ENCODE measurements at places on chromosomes 5 and 9.

DNA sequence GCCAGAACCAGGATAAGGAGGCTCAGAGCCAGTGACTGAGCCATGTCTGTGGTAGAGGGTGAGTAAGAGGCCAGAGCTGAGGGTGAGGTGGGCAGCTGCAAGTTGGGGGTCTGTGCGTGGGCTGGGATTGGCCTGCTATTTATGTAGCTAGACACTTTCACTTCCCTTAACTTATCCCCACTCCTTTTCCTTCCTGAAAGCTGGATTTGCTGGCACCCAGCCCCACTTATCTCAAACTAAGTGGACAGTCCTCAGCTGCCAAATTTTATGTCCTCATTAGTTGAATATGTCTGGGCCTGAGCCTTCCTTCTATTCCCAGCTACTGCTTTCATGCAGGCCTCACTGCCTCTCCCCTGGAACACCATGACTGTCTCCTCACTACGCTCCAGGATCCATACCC is at the start of gene CCL21:
Gene CCL21, minus strand, starts transcription at position 114 of the 400 bp plus-strand sequence. Its CDS starts 70 bp downstream, at position 44.
- peak; percentile 1 for DNase-seq

DNA sequence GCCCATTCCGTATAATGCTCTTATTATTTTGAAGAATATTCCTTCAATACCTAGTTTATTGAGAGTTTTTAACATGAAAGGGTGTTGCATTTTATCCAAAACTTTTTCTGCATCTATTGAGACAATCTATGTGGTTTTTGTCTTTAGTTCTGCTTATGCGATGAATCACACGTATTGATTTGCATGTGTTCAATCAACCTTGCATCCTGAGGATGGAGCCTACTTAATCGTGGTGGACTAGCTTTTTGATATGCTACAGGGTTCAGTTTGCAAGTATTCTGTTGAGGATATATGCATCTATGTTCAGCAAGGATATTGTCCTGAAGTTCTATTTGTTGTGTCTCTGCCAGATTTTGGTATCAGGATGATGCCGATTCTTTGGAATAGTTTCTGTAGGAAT is 1070.3 kb upstream of the CDH18 start:
- DNase-seq = no peak

DNA sequence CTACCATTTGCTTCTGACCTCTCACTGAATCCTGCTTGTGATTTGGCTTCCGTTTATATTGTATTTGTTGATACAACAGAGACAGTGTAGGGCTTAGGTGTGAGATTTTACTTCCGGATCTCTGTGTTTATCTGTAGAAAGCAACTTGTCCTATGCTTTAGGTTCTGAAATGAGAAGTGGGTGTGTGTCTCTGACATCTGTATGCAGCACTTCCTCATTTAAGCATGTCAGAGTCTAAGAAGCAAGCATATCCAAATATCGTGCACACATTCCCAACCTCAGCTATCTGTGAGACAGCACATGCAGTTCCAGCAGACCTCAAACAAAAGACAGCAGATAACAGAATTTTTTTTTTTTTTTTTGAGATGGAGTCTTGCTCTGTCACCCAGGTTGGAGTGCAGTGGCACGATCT is 16.3 kb downstream of the KLF9 start:
- no peak for DNase-seq

- no peak for DNase-seq
Observed at GRCh38 chr5:176704817-176705216, 57.5 kb downstream of the TSPAN17 start.

- no peak for DNase-seq
Observed at GRCh38 chr9:133598978-133599377, 10.2 kb downstream of the FAM163B start.

- DNase-seq = no peak
Observed at GRCh38 chr9:94692601-94693000, 33.9 kb upstream of the AOPEP start.
